ENCODE measurements at places on chromosomes 2 and 18.

GRCh38 chr2:61898810-61899209, 6.7 kb upstream of the COMMD1 start:
- no peak for DNase-seq

DNA sequence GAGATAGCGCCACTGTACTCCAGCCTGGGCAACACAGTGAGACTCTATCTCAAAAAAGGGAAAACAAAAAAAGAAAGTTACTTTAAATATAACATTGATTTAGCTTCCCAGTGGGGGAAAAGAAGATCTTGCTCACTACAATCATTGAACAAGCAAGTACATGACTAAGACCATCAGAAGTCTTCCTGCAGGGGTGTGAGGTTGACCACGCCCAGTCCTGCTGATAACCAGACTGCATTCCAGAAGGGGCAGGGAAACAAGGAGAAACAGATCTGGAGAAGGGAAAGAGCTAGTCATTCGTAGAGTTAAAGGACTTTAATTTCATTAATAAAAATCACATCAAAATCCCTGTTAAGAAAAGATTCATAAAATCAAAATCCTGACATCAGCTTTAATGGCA, 77.5 kb downstream of the EPHA4 start:
- DNase-seq = no peak

- DNase-seq = no peak
Measured at GRCh38 chr2:89848763-89849368, 1157.4 kb downstream of the RPIA start.

DNA sequence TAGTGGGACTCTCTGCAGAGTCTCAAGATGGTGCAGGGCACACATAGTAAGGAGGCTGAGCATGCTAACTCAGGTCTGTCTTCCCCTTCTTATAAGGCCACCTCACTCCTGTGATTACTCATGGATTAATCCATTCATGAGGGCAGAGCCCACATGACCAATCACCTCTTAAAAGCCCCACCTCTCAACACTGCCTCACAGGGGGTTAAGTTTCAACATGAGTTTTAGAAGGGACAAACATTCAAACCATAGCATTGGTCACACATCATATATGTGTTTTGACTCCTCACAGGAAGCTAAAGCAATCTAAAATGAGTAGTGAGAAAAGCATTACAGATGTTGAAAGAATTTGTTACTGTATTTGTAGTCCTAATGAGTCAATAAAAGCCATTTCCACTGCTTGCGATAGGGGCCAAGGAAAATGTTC, 57.5 kb downstream of the DTNA start:
- no peak for DNase-seq

DNA sequence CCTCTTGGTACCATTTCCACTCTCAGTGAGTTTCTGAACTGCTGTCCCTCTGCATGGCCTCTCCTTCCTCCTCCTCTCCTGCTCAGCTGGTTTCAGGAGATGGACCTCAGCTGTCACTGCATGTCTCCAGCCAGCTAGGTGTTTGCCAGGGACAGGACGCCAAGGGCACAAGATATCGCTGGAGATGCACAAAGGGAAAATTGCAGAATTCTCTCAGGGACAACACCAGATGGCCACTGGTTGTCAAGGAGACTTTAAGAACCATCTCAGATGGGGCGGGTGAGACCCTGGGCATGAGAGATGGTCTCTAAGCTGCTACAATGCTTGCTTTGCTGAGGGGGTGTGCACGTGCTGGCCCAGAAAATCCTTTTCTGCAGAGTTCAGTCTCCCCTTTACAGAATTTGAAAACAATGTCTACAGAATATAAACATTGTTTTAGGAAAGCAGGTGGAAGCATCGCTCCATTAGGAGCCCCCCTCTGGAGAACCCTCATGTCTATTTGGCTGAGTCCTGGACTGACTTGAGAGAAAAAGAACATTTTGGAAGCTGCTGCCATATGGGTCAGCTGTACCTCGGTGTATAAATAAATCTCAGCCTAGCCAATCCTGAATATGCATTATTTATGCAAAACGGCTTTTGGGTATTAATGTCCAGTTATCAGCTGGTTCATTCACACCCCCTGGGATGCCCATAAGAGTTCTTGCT, 57.8 kb upstream of the SPP2 start:
- DNase-seq = no peak

GRCh38 chr2:229206548-229206947, 64.5 kb downstream of the PID1 start:
- DNase-seq = no peak

DNA sequence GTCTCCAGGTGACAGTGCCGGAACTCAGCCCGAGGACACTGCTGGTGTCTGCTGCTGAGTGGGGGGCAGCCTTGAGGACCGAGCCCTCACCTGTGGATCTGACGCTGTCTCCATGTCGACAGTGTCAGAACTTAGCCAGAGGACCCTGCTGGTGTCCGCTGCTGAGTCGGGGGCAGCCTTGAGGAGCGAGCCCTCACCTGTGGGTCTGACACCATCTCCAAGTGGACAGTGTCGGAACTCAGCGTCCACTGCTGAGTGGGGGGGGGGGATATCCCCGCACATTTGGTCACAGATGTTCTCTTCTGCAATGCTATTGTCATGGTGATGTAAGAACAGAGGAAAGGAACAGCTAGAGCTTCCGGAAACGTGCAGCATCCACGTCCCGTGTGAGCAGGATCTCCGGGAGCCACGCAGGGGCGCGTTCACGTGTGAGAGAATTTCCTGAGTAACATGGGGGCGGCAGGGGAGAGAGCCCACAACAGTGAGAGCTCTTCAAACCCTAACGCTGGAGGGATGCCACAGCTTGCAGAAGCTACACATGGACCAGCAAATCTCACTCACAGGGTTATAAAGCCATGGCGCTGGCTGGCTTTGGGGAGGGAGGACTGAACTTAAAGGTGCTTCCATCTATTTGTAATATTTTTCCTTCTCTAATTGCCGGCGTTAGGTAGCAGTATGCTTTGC, 250.7 kb upstream of the SALL3 start:
- DNase-seq = no peak

- no peak for DNase-seq
Measured at GRCh38 chr2:127321303-127321702, 27.4 kb upstream of the ERCC3 start.

GRCh38 chr2:57908736-57909161, 137.9 kb upstream of the VRK2 start:
- no peak for DNase-seq

DNA sequence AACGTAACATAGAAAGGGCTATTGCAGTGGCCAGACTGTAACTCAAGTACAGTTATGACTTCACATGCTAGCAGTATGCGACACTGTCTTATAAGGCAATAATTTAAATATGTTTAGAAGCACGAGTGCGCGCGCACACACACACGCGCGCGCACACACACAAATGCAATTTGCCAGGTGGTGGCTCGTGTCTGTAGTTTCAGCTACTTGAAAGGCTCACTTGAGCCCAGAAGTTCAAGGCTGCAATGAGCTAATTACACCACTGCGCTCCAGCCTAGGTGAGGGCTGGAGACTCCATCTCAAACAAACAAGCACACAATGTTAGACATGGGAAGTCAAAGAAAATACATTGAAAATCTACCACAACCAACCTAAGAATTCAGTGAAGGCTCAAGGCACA, 103.7 kb downstream of the USP34 start:
- no peak for DNase-seq

DNA sequence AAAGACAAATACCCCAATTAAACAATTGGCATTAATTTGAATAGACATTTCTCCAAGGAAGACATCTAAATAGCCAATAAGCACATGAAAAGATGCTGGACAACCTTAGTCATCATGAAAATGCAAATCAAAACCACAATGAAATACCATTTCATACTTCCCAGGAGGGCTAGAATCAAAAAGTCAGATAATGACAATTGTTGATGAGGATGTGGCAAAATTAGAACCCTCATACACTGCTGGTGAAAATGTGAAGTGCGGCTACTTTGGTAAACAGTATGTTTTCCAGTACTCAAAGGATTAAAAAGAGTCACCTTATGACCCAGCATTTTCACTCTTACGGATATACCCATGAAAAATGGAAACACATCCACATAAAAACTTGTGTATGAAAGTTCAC, 91.6 kb downstream of the FIGN start:
- no peak for DNase-seq

DNA sequence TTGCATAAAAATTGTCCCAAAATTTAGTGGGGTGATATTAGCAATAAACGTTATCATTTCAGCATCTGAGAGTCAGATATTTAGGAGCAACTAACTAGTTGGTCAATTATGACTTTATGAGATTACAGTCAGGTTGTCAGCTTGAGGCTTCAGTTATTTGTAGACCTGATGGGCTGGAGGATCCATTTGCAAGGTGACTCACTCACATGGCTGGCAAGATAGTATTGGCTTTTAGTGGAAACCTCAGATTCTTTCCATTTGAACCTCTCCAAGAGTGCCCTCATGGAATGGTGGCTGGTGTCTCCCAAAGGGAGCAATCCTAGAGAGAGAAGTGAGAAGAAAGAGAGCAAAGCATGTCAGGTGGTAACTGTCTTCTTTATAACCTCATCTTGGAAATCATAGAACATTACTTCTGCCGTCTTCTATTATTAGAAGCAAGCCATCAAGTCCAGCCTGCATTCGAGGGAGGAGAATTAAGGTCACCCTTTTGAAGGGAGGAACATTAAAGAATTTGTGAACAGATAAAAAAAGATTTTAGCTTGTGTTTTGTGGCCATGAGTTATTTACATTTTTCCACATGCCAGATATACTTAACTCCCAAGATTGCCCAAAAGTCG, 92.5 kb downstream of the HAUS1 start:
- no peak for DNase-seq

- DNase-seq = no peak
Measured at GRCh38 chr2:16319551-16320121, 346.0 kb downstream of the CYRIA start.

DNA sequence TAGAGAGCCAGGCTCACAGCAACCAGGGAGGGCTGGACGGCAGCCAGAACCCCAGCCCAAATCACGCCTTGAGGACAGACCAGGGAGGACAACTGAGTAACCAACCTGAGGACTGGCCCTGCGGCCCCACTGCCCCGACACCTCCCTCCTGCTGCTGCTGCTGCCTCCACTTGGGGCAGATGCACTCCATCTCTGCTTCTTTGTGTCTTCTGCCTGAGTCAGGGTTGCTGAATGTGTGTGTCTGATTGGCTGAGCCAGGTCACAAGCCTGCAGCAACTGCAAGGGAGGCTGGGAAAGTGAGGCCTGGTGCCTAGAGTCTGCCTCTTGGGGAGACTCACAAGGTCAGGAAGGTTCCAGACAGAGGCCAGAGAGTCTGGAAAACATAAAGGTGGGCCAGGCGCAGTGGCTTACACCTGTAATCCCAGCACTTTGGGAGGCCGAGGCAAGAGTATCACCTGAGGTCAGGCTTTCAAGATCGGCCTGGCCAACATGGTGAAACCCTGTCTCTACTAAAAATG, 83.4 kb downstream of the ZFP36L2 start:
- peak; percentile 58 for DNase-seq

DNA sequence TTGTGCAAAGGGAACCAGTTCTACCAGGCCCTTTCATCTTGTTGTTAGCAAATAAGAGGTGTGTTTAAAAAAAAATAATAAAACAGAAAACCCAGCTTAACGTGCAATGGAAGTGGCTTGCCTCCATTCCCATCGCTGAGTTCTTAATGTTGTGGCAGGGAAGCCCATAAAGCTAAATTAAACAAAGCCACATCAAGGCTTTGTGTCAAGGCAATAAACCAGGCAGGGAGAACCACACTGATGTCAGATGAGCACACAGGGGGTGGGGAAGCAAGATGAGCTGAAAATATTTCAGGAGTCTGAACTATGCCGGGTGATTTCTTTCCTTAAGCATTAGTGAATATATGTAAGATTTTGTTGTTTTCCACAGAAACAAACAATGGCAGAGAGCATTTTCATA, 73.5 kb downstream of the PHLPP1 start:
- no peak for DNase-seq

DNA sequence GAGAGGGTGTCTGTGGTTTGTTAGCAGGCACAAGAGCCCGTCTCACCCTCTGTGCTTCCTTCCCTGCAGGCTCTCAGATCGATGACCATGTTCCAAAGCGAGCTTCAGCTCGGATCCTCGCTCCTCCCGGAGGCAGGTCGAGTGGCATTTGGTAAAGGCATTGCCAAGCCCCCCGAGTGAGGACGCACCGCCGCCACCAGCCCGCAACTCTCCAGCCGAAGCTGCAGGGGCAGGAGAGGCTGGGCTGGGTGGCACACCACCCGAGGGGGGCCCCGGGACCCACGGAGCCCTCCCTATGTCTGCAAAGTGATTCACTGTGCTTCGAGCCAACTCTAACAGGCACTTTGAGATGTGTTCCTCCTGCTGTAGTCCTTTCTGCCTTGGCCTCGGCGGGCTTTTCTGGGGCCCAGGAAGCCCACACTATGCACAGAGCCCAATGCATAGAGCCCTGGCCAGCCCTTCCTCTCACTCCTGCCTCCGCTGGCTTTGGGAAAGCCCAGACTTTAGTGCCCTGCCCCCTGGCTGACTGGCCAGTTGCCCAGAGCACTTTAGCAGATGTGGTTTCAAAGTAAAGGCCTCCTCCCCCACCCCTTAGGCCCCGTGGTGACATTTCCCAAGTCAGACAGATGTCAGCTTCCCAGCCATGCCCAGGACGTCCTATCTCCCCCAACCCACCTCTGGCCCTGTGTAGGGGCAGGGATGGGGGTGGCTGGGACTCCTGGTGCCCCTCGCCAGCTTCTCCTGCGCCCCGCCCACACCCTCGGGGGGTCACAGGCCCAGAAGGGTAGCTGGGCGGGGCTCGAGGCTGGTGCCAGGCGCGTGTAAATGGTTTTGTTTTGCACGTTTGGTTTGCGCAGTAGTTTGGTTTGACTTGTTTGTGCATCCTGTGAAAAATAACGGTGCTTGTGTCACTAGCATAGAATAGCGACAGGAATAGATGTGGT, 23.3 kb upstream of the MAPRE3 start:
- no peak for DNase-seq

DNA sequence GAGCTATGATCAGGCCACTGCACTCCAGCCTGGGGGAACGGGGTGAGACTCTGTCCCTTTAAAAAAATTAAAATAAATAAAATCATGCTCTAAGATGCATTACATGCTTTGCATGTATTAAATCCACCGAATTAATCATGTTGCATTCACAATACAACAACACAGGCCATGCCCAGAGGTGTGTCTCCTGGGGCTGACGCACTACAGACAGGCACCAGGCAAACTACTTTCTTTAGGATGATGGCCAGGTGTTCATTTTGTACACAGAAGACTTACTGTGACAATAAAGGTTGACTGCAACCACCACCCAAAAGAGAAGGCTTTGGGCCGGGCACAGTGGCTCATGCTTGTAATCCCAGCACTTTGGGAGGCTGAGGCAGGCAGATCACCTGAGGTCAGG, 226.8 kb upstream of the PXDN start:
- DNase-seq = no peak

Measured in CD4-positive, alpha-beta T cell (primary cell).